Fibroblast of skin of abdomen (primary cell): ENCODE measurements at places on chromosomes 1 and 21.

- no peak for DNase-seq
These were observed 1378.1 kb upstream of the PRMT6 start for GRCh38 chr1:105678334-105678733.

DNA sequence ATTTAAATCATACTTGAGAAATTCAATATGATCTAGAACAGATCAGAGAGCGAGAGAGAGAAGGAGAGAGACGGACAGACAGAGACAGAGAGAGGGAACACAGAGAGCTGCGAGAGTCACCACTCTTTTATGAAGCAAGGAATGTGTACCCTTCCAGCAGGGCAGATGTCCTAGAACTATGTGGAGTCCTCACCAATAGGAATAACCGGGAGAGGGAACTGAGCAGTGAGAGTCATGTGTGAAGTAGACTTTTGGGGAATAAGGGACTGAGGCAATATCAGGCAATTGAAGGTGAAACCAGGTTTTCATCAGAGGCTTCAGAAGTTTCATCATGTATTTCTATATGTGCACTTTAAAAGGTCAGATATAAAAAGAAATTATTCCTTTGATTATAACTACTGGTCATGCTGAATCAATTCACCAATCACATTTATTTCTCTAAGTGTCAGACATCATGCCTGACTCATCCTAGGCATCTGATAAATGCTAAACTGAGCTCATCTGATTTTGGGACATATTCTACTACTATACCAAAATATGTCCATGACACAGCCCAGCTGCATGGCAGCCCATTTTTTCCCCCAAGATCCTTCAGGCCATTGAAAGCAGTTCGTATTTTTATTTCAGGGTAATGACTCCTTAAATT lies 22.4 kb downstream of the VTCN1 start:
- DNase-seq: peak; percentile 33

DNA sequence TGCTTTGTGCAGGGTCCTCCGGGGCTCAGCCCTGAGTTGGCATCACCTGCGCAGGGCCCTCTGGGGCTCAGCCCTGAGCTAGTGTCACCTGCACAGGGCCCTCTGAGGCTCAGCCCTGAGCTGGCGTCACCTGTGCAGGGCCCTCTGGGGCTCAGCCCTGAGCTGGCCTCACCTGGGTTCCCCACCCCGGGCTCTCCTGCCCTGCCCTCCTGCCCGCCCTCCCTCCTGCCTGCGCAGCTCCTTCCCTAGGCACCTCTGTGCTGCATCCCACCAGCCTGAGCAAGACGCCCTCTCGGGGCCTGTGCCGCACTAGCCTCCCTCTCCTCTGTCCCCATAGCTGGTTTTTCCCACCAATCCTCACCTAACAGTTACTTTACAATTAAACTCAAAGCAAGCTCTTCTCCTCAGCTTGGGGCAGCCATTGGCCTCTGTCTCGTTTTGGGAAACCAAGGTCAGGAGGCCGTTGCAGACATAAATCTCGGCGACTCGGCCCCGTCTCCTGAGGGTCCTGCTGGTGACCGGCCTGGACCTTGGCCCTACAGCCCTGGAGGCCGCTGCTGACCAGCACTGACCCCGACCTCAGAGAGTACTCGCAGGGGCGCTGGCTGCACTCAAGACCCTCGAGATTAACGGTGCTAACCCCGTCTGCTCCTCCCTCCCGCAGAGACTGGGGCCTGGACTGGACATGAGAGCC lies 22.7 kb downstream of the COL6A1 start:
- no peak for DNase-seq

DNA sequence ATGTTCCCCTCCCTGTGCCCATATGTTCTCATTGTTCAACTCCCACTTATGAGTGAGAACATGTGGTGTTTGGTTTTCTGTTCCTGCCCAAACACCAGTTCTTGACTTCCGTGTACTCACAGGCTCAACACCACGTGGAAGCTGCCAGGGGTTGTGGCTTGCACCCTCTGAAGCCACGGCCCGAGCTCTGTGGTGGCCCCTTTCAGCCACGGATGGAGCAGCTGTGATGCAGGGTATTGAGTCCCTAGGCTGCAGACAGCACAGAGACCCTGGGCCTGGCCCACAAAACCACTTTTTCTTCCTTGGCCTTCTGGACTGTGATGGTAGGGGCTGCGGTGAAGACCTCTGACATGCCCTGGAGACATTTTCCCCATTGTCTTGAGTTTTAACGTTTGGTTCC lies 111.6 kb downstream of the SYT14 start:
- DNase-seq: no peak

- no peak for DNase-seq
These were observed 26.2 kb downstream of the RHEX start for GRCh38 chr1:206079135-206079534.
